ENCODE measurements at places on chromosomes 4 and X. TPM values are rescaled to one million over a fixed set of nuclear protein-coding genes. Genes with fewer than 3 reads are reported as not detected.

- DNase-seq = no peak
Measured at GRCh38 chr4:105967058-105967658, 71.9 kb downstream of the NPNT start.

DNA sequence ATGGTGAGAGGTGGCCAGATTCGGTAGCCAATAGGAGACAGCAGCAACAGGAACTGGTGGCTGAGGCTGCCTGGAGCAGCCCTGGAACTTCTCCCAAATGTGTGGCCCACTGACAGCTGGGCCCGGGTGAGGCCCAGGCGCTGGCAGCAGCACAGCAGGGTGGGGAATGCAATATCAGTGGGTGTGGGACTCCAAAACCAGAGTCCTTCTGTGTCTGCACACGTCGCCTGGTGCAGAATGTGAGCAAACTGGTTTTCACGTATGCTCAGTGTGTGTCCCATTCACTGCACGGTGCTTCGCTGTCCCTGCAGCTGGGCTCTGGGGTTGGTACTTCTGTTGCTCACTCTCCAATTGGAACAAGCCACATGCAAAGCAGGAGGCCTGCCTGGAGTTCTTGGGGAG, 14.4 kb upstream of the CENPU start:
- DNase-seq = no peak

GRCh38 chrX:116239944-116240840, 69.6 kb downstream of the AGTR2 start:
- peak; percentile 6 for DNase-seq

- no peak for DNase-seq
Measured at GRCh38 chr4:138078751-138079520, 163.2 kb downstream of the SLC7A11 start.

DNA sequence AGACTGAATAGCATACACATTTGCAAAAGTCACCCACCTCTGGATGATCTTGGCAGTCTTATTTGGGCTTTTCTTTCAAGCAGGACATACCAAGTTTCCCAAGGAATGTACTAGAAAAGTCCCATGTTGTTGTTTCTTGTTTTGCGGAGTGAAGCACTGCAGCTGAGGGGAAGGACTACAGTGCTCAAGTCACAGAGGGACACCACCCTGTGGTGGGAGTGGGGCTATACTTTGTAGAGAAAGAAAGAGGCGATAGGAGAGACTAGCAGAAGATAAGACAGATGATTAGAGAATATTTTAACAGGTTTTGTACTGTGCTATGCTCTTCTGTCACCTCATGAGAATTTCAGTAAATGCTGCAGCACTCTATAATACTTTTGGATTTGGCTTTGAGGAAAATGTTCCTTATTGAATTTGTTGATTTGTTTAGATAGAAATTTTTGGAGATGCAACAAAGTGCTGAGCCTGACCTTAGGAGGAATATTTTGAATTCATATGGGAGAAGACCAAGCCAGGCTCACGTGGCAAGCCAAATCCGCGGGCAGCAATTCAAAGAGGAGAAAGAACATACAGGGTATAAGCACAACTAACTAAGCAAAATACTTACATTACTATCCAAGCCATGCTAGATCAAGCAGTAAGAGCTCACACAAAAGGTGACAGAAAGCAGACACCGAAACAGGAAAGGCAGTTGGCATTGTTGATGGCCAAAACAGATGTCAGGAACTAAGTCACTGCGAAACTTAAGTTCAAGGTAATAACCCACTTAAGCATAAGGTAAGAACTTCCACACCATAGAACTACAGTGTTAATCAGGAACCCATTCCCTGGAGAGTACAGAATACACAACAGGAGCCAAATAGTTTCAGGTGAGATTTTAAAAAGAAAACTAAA, 280.3 kb upstream of the INTU start:
- no peak for DNase-seq

DNA sequence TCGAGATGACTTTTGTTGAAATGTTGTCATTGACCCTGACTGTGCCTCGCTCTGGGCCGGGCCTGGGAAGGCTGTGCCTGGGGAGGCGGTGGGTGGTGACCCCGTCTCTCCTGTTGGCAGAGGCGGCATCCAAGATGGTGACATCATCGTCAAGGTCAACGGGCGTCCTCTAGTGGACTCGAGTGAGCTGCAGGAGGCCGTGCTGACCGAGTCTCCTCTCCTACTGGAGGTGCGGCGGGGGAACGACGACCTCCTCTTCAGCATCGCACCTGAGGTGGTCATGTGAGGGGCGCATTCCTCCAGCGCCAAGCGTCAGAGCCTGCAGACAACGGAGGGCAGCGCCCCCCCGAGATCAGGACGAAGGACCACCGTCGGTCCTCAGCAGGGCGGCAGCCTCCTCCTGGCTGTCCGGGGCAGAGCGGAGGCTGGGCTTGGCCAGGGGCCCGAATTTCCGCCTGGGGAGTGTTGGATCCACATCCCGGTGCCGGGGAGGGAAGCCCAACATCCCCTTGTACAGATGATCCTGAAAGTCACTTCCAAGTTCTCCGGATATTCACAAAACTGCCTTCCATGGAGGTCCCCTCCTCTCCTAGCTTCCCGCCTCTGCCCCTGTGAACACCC, 36.4 kb downstream of the HTRA3 start:
- no peak for DNase-seq

PASD1 gene
- not detected for total RNA-seq

TEX13B gene
- total RNA-seq = not detected

GRCh38 chr4:109985993-109986974, 73.6 kb downstream of the EGF start:
- DNase-seq = no peak

TEX28 gene
- total RNA-seq = not detected

BGN gene
- not detected for total RNA-seq

DNA sequence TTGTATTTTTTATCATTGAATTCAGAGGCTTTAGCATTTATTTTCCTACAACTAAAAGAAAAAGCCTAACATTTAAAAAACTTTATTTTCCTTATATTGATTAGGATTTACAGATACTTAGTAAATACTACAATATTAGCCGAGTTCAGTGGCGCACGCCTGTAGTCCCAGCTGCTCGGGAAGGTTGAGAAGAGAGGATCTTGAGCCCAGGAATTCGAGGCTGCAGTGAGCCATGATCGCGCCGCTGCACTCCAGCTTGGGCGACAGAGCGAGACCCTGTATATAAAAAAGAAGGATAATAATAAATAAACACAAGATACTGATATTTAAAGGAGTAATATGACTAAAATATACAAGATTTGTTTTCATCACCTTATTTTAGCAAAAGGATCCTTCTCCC, 681 bp upstream of the UPF3B start:
- no peak for DNase-seq

GRCh38 chr4:64967286-64967685, 558.0 kb upstream of the TECRL start:
- no peak for DNase-seq

USP26 gene
- not detected for total RNA-seq

DNA sequence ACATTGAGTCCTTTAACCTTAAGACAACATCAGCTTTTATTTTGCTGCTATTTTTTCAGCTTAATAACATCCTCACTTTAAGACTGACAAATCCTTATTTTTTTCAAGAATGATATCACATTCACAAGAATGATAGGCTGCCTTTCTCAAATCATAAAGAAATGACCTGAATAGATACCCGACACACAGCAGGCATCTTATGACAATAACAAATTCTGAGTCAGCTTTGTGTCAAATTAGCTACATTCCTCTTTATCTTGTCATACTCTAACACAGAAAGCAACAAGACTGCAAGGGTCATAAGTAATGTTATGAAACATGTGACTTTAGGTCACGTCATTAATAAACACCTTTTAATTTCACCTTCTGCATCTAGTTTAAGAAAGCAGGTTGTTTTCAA, 2387.6 kb downstream of the PCDH7 start:
- peak; percentile 6 for DNase-seq

DNA sequence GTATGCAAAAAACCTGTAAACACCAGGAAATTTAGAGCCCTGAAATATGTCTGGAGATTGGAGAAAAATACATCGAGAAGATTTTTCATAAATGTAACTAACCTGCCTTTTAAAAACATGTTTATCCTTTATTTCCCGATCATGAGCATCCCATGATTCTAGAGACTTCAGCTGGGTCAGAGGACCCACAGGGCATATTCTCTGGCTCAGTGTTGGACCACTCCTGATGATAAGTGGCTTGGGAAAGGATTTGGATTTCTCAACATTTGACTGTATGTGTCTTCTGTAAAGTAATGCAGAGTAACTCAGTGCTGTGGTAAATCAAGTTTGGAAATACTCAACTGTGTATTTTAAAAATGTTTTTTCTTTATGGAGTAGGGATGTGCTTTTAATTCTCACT, 40.0 kb upstream of the ANK2 start:
- DNase-seq = no peak

PLS3 gene
- total RNA-seq = 80.5 TPM

- no peak for DNase-seq
Measured at GRCh38 chrX:22882543-22882942, 117.2 kb upstream of the DDX53 start.

USP17L28 gene
- total RNA-seq = not detected

DNA sequence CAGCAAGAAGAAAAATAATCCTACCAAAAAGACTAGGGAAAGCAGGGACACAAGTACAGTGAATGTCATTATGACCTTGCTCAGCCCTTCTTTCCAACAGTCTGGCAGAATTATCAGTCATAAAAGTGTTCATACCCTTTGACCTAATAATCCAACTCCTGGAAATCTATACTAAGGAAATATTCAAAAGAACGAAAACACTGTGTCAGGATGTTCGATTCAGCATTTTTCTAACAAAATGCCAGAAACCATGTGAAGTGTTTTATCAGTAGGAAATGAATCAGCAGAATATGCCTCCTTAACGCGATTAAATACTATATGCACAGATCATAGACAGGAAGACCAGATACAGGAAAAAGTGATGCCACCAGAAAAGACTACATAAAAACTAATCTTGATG, 16.2 kb upstream of the S100G start:
- peak; percentile 57 for DNase-seq

- no peak for DNase-seq
Measured at GRCh38 chrX:7247346-7247745, 99.4 kb upstream of the PUDP start.

DNA sequence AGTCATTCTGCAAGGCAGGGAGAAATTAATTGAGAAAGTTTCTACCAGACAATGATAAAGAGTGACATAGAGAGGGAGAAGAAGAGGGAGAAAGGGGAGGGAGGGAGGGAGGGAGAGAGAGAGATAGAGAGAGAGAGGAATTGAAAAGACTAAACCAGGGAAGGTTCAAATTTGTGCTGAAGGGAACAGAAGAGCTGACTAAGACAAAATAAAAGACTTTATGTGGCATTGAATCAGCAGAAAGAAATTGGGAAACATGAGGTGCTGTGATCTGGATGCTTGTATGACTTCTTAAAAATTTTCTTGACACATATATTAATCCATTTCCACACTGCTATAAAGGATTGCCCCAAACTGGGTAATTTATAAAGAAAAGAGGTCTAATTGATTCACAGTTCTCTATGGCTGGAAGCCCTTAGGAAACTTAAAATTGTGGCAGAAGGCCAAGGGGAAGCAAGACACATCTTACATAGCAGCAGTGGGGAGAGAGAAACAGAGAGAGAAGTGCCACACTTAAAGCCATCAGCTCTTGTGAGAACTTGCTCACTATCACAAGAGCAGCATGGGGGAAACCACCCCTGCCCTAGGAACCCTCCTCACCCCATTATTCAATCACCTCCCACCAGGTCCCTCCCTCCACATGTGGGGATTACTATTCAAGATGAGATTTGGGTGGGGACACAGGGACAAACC, 13.5 kb upstream of the CXCL6 start:
- no peak for DNase-seq

- no peak for DNase-seq
Measured at GRCh38 chr4:173765751-173766150, 235.7 kb upstream of the HAND2 start.

GRCh38 chrX:24979081-24979480, 36.7 kb downstream of the ARX start:
- no peak for DNase-seq
